ENCODE measurements at places on chromosomes 5 and 9.

GRCh38 chr9:10252174-10252573, 360.6 kb downstream of the PTPRD start:
- no peak for DNase-seq

DNA sequence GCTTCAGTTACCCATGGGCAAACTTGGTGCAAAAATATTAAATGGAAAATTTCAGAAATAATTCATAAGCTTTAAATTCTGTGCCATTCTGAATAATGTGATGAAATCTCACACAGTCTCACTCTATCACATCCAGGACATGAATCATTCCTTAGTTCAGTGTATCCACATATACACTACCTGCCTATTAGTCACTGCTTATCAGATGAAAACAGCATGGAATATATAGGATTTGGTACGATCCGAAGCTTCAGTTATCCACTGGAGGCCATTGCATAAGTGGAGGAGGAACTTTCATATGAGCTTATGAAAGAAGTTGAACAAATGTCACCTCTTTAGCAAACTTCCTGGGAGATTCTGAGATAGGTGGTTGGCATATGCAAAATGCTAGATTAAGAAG, 64.2 kb downstream of the GAPVD1 start:
- no peak for DNase-seq

DNA sequence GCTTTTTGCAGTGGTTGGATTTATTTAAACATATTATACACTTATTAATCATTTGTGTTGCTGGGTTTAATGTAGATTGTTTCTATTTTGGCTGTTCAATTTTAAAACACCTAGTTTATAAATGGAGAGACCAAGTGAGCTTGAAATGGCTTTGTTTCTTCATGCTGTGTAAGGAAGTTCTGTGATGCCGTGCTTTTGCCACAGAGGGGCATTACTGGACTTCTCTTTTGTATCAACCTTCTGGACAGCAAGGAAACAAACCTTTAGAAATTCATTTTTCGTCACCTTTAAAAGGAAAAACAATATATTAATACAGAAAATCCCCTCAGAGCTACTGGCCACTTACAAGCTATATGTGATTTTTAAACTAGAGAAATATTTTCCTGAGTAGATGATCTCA, 81.9 kb downstream of the DMRTA1 start:
- no peak for DNase-seq

GRCh38 chr5:146589028-146589345, 73.0 kb upstream of the GPR151 start:
- no peak for DNase-seq

DNA sequence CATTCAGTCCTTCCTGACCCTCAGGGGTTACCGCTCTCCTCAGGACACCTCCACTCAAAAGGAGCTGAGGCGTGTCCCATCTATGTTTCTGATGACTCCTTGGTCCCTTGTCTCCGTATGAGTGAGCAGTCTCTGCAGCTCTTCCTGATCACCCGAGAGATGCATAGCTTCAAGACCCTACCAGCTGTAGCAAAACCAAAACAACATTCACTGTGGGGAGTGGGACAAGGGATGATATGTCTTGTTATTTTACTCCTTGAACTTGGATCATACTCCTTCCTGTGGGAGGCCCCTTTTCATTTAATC, 14.4 kb downstream of the GLDC start:
- DNase-seq = no peak

- DNase-seq = no peak
Measured at GRCh38 chr5:89300426-89300970, 417.5 kb upstream of the MEF2C start.

DNA sequence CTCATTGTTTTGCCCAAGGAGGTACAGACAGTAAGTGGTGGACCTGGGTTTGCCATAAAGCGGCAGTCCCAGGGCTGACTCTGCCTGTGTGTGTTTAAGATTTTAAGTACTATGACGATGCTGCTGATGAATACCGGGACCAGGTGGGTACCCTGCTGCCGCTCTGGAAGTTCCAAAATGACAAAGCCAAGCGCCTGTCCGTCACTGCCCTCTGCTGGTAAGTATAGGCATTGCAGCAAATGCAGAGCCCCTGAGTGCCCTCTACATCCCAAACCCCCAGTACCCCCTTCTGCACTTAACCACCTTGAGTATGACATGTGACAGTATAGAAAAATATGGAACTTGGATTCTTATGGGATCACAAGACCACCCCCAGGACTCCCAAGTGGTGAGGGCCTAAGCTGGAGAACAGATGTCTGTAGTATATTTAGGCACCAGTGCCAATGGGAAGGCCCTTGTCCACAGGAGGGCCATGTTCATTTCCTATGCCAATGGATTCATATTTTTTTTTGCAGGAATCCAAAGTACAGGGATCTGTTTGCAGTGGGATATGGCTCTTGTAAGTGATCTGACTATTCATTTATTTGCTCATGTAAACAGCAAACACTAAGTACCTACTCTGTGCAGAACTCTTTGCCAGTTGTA, 22.0 kb downstream of the ENHO start:
- peak; percentile 82 for DNase-seq

DNA sequence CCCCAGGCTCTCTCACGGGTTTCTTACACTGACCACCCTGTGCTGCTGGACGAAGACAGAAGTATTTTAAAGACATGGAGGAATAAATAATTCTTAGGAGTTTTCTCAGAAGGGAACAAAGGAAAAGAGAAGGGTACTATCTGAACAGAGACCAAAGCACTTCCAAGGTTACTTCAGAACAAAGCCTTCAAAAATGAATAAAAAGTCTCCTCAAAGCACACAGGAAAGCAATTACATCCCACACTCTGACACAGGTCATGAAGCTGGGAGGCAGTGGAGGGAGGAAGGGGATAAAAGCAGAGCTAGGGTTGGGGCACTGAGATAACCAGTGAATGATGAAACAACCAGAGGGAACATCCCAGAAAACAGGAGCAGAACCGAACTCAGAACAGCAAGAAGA, 151.8 kb downstream of the ARSB start:
- DNase-seq = no peak

- DNase-seq = no peak
Measured at GRCh38 chr9:122086873-122087272, 6.2 kb downstream of the TTLL11 start.

DNA sequence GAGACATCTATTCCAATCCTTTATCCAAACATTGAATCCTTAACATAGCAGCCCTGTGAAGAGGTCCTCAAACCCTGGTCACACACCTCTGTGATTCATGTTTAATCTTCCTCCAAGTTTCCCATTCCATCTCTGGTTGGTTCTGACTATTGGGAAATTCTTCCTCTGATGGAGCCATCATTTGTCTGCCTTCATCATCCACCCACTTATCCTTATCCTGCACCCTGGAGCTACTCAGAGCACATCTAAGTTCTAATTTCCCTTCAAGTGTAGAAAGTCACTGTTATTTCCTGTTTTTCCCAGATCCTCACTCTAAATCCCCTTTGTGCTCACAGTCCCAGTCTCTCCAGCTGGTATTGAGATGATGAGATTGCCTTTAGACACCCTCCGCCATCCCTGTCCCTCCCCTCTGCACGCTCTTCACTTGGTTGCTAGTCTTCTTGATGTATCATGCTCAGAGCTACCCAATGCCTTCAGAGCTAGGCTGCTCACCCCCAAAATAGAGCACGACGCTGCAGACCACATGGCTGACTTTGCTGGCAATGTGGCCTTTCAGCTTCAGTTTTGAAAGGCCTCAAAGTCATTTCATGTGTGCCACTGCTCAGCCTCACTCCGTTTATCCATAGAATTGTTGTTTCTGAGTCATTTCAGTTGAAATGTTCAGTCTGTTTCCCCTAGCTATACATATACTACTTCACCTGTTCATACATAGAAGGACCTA, 154.3 kb downstream of the PALM2AKAP2 start:
- no peak for DNase-seq

GRCh38 chr5:51302343-51302742, 80.9 kb upstream of the ISL1 start:
- DNase-seq = no peak

DNA sequence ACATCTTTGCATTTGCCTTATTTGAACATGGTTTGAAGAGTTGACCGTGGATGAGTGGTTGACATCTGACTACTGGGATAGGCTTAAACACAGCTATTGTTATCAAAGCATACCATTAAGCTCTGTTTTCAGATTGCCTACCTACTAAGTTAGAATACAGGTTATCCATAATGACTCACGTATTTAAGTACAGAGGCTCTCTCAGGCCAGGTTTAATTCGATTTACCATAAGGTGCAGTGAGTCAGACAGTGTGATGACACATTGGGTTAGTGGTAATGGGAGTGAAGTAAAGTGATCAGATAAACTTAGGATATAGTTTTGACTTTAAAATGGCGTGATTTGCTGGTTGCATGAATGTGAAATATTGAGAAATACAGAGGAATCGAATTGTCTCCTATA, 732.0 kb upstream of the CTNND2 start:
- DNase-seq = no peak

DNA sequence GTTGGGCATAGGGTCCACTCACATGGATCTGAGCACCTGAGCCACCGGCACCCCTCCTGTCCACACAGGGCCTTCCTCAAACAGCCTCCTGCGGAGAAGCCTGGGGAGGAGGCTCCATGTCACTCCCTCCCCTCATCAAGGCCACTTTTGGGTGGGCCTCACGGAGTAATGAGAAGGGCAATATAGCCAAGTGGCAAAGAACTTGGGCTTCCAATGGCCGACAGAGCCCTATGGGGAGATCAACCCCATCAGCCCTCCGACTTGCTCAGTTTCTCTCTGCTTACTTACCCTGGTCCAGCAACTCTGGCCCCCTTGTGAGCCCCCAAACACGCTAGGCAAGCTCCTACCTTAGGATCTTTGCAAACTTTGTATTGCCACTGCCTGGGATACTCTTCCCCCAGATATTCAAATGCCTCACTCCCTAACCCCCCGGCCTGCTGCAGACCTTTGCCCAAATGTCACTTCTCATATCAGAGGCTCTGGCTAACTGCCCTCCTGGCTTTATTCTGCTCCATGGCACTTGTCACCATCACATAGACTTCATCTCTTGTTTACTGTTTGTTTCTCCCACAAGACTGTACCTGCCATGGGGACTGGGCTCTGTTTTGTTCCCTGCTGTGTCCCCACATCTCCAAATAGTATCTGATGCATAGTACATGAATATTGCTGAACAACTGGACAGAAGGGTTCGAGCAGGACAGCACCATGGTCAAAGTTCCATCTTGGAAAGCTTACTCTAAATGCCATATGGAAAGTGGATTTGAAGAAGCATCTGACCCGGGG, 220.8 kb downstream of the FSTL4 start:
- DNase-seq = no peak

GRCh38 chr9:111783857-111784256, 10.9 kb downstream of the SHOC1 start:
- DNase-seq = no peak

DNA sequence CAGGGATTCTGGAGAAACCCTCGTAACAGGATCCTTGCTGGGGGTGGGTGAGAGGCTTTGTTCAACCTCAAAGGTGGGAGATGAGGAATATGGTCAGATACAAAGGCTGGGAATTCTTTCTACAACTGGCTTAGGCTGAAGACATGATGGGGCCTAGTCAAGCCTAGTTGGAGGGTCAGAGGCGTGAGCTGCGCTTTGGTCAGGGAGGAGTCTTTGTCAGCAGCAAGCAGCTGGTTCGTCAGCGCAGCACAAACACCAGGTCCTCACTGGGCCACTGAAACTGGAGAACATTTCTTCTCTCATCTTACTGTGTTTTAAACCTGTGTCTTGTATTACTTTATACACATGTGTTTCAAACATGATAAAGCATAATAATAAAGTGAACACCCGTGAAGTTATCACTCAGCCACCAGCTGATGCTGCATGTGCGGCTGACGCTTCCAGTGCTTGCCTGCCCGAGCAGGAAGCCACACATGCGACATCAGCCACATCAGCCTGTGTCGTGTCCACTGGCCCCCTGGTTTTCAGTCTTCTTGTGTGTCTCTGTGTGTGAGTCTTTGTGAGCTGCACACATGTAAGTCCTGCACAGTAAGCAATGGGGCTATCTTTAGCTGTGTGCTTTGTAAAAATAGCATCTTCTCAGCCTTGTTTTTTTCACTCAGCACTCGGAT, 81.5 kb downstream of the WNK2 start:
- no peak for DNase-seq

DNA sequence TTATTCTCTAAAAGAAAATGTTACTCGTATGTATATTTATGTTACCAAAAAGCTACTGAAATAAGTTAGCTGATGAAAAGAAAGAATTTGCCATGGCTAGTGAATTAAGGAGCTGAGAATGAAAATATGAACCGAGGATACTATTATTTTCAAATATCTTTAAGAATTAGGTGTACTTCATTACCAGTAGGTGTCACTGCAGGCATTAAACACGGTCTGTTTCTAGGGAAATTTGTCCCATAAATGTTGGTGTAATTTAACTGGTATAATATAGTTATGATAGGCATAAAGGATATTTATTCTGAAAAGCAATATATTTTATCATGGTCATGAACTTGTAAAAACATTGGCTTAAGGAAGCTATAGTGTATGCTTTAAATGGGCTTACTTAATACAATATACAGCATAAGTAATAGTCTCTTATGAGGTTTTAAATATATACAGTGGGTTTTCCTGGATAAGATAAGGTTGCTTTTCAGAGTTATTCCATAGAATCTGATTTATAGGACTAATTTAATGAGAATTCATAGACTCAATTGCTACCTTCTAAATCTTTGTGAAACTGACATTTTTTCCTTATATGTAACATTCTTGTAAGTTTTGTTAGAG, 72.4 kb upstream of the MPDZ start:
- DNase-seq = no peak

DNA sequence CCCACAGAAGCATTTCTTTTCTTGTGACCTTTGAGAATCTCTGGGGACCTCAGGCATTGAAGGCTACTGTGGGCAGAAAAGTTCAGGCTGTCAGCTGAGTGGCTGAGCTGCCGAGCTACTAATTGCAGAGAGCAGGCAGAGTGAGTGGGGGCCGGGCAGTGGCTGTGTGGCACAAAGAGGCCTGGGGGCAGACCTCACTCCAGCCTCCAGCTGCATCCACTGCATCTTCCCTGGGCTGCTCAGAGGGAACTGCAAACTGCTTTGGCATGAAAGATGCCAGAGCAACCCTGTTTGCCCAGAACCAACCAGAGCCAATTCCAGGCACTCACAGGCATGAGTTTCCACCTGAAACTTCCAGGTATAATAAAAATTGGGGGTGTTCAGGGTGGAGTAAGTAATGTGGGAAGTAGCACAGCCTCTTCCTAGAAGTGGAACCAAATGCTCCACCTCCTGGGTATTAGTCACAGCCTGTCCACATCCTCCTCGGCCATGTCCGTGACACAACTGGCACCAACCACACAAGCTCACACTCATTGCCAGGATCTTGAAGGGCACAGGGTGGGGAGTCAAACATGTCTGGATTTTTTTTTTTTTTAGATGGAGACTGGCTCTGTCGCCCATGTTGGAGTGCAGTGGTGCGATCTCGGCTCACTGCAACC, 548.9 kb downstream of the BNC2 start:
- DNase-seq = no peak

DNA sequence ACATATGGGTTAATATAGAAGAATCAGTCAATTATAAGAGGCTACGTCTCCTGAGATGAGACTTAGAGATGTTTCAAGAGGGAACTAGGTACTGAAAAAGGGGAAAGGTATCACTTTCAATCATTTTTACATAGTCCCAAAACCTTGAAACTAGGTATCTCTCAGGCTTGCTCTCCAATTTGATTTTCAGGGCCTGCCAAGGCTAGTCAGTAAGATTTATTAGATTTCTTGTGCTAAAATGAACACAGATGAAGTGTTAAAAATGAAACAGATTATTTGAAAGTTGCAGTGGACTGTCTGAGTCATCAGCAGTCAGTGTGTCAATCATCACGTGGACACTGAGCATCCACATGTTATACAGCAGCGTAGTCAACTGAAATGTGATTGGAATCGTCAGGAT, 591.1 kb downstream of the DTWD2 start:
- no peak for DNase-seq

- no peak for DNase-seq
Measured at GRCh38 chr9:96460470-96460869, 10.5 kb downstream of the HABP4 start.

- no peak for DNase-seq
Measured at GRCh38 chr9:85007748-85008147, 338.2 kb downstream of the NTRK2 start.

All from nephron progenitor cell (in vitro differentiated cells).